Naive thymus-derived CD4-positive, alpha-beta T cell (primary cell): ENCODE measurements at places on chromosomes 16 and 17.

DNA sequence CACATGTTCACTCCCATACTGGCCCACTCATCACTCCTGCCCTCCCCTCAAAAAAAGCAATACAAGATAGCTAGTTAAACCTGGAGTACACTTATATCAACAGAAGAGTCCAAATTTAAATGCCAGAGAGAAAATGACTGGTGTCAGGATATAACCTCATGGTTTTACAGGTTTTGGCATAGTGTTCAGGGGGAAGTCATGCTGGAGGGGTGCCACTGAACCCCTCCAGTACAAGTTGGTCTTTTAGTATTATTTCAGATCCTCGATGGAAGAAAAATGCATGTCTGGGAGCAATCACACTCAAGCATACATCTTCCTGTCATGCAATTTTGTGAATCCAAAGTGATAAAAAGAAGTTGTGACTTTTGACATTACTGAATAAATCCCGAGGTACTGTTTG is 10.5 kb downstream of the NACA2 start:
- H3K27me3 ChIP-seq, result no peaks in the 10 kb centered on the region
- no peaks in the 10 kb centered on the region for H3K4me1 ChIP-seq
- no peak overlapping the region for H3K27ac ChIP-seq

- H3K27ac ChIP-seq, result no peak overlapping the region
- H3K36me3 ChIP-seq, result peaks cover 96% of the 10 kb centered on the region
- no peaks in the 10 kb centered on the region for H3K4me1 ChIP-seq
These were observed 13.6 kb downstream of the USP36 start for GRCh38 chr17:78826836-78827509.

DNA sequence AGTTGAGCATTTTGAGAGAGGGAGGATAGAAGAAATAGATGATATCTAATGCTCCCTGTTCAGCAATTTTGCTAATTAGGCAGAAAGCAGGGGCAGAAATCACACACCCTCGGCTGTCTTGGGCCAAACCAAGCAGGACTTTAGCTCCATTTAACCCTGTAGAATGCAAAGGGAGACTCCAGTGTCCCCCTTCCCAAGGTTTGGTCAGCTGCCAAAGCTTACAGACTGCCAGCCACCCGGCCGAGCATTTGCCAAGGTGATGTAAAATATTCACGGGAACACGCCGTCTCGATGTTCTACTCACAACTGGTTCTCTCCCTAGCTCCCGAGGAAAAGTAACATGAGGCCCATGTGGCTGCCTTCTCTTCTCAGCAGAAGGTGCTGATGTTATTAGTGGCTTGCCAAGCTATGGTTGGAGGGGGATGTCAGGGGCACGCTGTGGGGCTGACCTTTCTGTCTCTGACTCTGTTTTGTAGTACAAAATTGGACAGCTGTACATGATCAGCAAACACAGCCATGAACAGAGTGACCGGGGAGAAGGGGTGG is 155.3 kb downstream of the PITPNC1 start:
- H3K27me3 ChIP-seq, result no peaks in the 10 kb centered on the region
- no peak overlapping the region for H3K4me3 ChIP-seq
- peaks cover 6% of the 10 kb centered on the region for H3K36me3 ChIP-seq
- H3K27ac ChIP-seq, result no peak overlapping the region
- DNase-seq, result no peak

GRCh38 chr17:21061971-21062526 is 19.2 kb upstream of the USP22 start:
- no peaks in the 10 kb centered on the region for H3K27me3 ChIP-seq
- H3K36me3 ChIP-seq, result no peaks in the 10 kb centered on the region
- no peak overlapping the region for H3K27ac ChIP-seq
- no peak overlapping the region for H3K4me3 ChIP-seq
- DNase-seq, result no peak
- H3K4me1 ChIP-seq, result no peaks in the 10 kb centered on the region

- H3K4me1 ChIP-seq, result peaks cover 10% of the 10 kb centered on the region
- H3K4me3 ChIP-seq, result no peak overlapping the region
- H3K27ac ChIP-seq, result no peak overlapping the region
- H3K27me3 ChIP-seq, result no peaks in the 10 kb centered on the region
These were observed 4.9 kb downstream of the PGAP6 start for GRCh38 chr16:376817-377418.

DNA sequence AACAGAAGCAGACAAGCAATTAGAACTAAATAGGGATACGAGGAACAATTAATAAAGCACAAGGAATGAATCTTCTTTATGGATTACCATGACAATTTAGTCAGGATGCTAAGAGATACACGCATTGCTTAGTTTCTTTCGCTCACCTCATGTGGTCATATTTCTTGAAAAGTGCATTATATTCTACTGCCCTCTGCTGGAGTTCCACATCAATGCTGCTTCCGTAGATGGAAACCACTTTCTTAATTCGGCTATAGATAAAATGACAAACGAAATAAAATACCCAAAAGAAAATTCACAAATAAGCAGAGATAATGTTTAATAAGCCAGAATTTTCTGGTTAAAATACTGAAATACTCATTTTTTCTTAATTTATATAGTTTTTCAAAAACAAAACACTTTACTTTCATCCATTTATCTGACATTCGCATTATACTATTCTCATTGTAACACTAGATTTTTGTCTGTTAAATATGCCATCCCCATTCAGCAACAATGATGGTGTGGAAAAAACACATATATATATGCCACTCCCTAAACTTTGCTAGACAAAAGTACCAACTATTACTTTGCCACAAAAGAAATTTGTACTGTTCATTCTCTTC is 22.0 kb upstream of the PHLPP2 start:
- H3K36me3 ChIP-seq, result peaks cover 61% of the 10 kb centered on the region
- H3K27me3 ChIP-seq, result no peaks in the 10 kb centered on the region
- H3K4me1 ChIP-seq, result no peaks in the 10 kb centered on the region
- H3K4me3 ChIP-seq, result no peak overlapping the region

DNA sequence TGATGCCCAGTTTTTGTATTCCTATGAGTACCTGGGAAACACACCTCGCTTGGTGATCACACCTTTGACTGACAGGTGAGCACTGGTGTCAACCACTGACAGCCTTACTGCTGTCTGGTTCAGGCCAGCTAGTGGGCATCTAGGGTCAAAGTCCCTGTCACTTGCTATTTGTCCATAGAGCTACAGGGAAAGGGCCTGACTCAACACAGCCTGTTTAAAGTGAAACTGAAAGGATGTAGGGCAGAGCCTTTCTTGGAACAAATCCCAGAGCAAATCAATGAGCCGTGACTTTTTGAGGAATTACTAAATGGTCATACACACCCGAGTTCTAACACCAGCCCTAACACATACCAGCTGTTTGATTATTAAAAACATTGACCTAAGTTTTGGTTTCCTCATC is 106.8 kb downstream of the DNAH9 start:
- no peaks in the 10 kb centered on the region for H3K27me3 ChIP-seq
- no peaks in the 10 kb centered on the region for H3K4me1 ChIP-seq
- no peak overlapping the region for H3K4me3 ChIP-seq
- H3K27ac ChIP-seq, result no peak overlapping the region
- H3K36me3 ChIP-seq, result no peaks in the 10 kb centered on the region
- DNase-seq, result no peak

DNA sequence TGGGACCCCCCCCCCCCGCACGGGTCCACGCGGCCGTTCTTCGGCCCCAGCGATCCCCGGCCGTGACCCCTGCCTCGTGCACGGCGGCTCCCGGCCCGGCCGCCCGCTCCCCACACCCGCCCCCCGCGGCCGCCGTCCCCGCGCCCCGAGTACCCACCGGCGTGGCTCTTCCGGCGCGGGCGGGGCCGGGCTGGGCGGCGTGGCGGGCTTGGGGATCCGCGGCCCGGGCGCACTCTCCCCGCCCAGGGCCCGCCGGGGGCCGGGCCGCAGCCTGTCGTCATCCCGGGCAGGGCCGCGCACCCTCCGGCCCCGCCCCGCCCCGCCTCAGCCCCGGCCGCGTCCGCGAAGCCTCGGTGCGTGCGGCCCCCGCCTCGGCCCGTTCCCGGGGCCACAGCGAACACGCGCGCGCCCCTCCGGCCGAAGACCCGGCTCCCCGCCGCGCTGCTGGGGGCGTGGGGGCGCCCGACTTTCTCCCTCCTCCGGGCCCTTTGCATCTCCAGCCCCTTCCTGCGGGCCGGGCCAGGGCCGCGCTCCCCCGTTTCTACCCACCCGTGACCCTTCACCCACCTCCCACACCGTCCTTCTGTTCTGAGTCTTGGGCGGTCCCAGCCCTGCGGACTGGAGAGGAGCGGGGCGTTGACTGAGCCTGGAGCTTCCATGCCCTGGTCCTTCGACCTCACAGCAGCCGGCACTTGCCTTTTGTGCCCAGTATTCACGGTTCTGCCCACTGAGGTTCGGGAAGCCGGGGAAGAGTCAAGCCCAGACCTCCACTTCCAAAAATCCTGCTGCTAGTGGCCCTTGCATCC is 840 bp downstream of the MYO1C start:
- peak overlapping the region; percentile 74 for H3K27ac ChIP-seq
- H3K4me3 ChIP-seq, result peak overlapping the region; percentile 60
- no peaks in the 10 kb centered on the region for H3K27me3 ChIP-seq
- H3K4me1 ChIP-seq, result peaks cover 16% of the 10 kb centered on the region
- H3K36me3 ChIP-seq, result no peaks in the 10 kb centered on the region
- DNase-seq, result peak; percentile 8

- no peaks in the 10 kb centered on the region for H3K4me1 ChIP-seq
- H3K4me3 ChIP-seq, result no peak overlapping the region
- DNase-seq, result no peak
- H3K27me3 ChIP-seq, result peaks cover 4% of the 10 kb centered on the region
These were observed 48.0 kb upstream of the RBFOX3 start for GRCh38 chr17:79658811-79659207.

- H3K36me3 ChIP-seq, result peaks cover 12% of the 10 kb centered on the region
- H3K27me3 ChIP-seq, result no peaks in the 10 kb centered on the region
- no peak for DNase-seq
- H3K27ac ChIP-seq, result peak overlapping the region; percentile 94
- peaks cover 34% of the 10 kb centered on the region for H3K4me1 ChIP-seq
- peak overlapping the region; percentile 99 for H3K4me3 ChIP-seq
These were observed 352 bp downstream of the GGNBP2 start for GRCh38 chr17:36545077-36545464.

DNA sequence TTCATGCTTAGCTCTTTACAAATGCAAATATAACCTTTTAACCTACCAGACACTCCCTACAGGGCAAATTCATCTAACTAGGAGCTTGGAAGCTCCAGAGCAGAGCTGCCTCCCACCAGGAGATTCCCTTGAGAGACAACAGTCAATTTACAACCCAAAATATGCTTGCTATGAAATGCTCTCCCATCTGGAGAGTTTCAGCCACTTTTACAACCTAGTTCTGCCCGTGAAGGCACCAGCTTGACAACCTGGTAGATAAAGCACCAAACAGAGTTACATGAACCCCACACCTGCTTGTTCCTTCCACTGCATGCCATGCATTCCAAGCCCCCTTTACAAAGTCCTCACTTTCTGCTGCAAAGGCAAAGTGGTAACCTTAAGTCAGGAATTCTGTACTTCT is 215.3 kb upstream of the KIF2B start:
- no peaks in the 10 kb centered on the region for H3K36me3 ChIP-seq
- no peak overlapping the region for H3K27ac ChIP-seq
- H3K4me3 ChIP-seq, result no peak overlapping the region
- no peaks in the 10 kb centered on the region for H3K27me3 ChIP-seq
- H3K4me1 ChIP-seq, result no peaks in the 10 kb centered on the region
- DNase-seq, result no peak

- no peak overlapping the region for H3K4me3 ChIP-seq
- H3K4me1 ChIP-seq, result no peaks in the 10 kb centered on the region
- H3K27me3 ChIP-seq, result no peaks in the 10 kb centered on the region
- no peak for DNase-seq
- H3K27ac ChIP-seq, result no peak overlapping the region
These were observed 11.5 kb downstream of the COX10 start for GRCh38 chr17:14080847-14081251.

- peaks cover 22% of the 10 kb centered on the region for H3K36me3 ChIP-seq
- peak within 1 kb of the TSS; percentile 74 for H3K4me3 ChIP-seq
- H3K27me3 ChIP-seq, result no peaks in the 10 kb centered on the region
- H3K27ac ChIP-seq, result peak within 1 kb of the TSS; percentile 99
- DNase-seq, result peak; percentile 95
- H3K4me1 ChIP-seq, result peaks cover 7% of the 10 kb centered on the region
These were observed at the start of gene RABEP2 for GRCh38 chr16:28924762-28925385. Gene RABEP2, minus strand, starts transcription at chr16:28925238. Its CDS starts 75 bp downstream, at chr16:28925163.

GRCh38 chr16:71794943-71795342 is 13.7 kb downstream of the AP1G1 start:
- DNase-seq, result no peak
- peaks cover 29% of the 10 kb centered on the region for H3K4me1 ChIP-seq
- no peaks in the 10 kb centered on the region for H3K36me3 ChIP-seq
- no peak overlapping the region for H3K27ac ChIP-seq
- H3K4me3 ChIP-seq, result no peak overlapping the region

- no peak for DNase-seq
- H3K4me3 ChIP-seq, result no peak overlapping the region
- H3K27me3 ChIP-seq, result no peaks in the 10 kb centered on the region
These were observed 6.2 kb upstream of the CD300LG start for GRCh38 chr17:43840814-43841213.

- H3K27me3 ChIP-seq, result no peaks in the 10 kb centered on the region
- H3K4me3 ChIP-seq, result no peak overlapping the region
- peaks cover 8% of the 10 kb centered on the region for H3K4me1 ChIP-seq
- DNase-seq, result no peak
- H3K27ac ChIP-seq, result no peak overlapping the region
- H3K36me3 ChIP-seq, result peaks cover 5% of the 10 kb centered on the region
These were observed 20.5 kb upstream of the ERN1 start for GRCh38 chr17:64150237-64151015.
